ENCODE measurements at places on chromosomes 1 and 21.
A peak's percentile ranks its signal among the peaks of the same experiment; 100 is the strongest.

GRCh38 chr1:215487466-215487865 is 79.6 kb upstream of the KCTD3 start:
- no peak for DNase-seq

DNA sequence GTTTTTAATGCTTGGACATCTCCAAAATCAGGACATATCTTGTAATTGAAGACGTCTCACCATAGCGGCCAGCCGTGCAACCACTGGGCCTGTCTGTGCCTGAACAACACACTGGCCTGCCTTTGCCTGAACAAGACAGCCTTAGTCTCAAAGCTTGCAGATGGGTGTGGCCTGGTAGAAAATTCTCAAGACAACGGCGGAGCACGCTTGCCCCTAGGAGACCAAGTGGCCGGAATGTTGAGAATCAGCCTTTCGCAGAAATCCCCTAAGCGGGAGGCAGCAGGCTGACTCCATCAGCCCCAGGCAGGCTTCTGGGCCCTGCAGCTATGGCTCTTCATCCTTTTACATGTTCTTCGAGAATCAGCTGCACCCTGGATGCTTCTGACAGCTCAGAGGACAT is 98.0 kb upstream of the C1orf174 start:
- DNase-seq = no peak

DNA sequence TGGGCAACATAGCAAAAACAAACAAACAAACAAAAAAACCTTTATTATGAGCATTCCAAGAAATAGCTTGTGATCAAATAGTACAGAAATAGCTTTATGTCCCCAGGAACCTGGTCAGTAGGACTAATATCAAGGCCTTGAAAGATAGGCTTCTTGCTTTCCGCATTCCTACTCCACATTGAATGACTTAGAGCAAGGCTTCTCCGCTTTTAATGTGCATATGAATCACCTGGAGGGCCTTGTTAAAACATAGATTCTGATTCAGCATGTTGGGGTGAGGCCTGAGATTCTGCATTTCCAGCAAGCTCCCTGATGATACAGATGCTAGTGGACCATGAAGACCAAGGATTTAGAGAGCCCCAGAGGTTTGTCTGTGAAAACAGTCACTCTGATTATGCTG is 17.4 kb downstream of the PLEKHA6 start:
- no peak for DNase-seq

DNA sequence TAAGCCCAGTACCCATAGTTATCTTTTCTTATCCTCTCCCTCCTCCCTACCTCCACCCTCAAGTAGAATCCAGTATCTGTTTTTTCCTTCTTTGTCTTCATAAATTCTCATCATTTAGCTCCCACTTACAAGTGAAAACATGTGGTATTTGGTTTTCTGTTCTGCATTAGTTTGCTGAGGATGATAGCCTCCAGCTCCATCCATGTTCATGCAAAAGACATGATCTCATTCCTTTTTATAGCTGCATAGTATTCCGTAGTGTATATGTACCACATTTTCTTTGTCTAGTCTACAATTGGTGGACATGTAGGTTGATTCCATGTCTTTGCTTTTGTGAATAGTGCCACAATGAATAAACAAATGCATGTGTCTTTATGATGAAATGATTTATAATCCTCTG is 55.2 kb downstream of the PRKACB start:
- DNase-seq = no peak

DNA sequence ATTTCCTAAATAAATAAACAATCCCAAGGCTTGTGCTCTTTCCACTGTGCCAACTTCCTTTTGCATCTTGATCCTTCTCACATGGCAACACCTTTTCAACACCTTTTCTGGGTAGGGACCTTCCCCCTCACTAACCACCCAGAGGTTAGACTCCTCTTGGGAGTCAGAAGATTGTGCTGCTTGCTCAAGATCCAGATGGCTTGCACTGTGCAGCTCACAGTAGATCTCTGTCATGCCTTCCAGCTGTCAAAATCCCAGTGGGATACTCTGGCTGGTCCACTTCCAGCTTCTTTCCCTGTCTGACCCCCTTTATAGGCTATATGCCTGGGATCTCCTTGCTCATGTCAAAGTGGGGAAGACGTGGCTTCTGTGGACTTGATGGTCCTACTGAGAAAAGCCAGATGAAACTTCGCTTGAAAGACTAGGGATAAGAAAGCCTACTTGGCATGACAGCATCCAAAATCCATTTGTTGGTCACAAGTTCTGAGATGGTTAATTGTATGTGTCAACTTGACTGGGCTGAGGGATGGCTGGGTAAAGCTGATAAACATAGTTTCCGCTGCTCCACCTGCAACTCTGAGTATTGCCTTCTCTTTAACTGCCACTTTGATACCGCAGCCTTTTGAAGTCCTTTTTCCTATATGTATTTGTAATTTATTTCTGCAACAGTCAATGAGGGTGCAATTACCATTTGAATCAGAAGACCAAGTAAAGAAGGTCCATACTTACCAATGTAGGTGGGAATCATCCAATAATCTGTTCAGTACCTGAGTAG is 74.5 kb downstream of the S1PR1 start:
- peak; percentile 47 for DNase-seq

DNA sequence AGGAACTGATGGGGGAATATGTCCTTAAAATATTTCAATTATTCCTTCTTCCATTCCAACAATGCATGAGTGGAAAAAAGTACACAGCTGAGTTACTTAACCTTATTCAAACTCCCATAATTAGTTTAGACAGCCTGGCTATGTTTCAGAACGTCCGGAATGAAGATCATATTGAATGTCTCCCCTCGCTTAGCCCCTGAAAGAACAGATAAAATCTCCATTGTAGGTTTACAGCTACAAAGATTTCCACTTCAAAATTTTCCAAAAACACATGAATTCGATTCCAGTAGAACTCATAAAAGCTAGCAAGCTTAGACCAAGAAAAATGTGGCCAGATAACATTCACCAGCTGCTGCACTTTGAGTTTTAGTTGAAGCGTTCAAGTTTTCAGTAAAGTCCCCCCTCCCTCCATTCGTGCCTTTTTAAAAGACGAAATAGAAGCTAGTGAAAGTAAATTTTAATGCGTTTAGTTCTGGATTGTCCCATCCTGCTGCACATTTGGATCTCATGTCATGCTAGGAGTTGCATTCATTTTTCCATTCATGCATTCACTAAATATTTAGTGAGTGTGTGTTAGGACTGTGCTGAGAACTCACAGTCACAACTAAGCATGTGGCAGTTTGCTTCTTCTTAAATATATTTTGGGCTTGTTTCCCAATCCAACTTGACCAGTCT is 29.4 kb upstream of the SSX2IP start:
- DNase-seq = no peak

- DNase-seq = no peak
Observed at GRCh38 chr1:188715566-188715965, 1762.1 kb downstream of the BRINP3 start.

DNA sequence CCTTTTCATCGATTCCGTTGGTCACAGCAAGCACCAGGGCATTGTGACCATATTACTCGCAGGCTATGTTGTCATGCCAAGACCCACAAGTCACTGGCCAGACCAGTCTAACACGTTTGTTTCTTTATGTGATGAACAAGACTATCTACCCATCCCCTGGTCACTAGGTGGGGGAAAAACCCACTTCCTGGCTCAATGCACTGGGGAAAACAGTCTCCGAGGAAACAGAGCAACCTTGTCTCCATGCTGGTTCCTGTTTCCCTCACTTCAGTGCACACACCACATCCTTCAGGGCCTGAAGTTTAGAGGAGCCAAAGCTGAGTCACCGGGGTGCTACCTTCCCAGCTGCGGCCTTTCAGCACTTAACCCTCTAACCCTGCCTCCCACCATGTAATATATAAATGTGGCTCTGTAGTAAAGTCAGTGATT is 20.9 kb downstream of the ERICH3 start:
- DNase-seq = no peak

GRCh38 chr1:160338580-160338979 is 4.5 kb downstream of the COPA start:
- DNase-seq = no peak

- DNase-seq = peak; percentile 45
Observed at GRCh38 chr1:206001476-206001888, 1.7 kb downstream of the RAB7B start.

DNA sequence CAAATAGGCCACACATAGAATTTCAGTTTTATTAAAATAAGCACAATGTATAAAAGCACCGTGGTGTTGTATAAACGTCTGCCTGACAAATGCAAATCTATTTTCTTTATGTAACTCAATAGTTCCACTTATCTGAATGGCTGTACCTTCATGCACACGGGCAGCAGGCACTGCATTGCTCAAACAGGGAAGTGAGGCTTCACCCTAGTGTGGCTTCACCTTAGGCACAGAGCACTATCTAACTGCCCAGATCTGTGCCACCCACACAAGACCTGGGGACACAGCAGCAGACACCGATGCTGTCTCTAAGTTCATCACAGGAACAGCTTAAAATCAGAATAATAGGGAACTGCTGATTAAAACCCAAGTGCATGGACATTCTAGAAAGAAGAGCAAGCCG is 6.0 kb upstream of the KNCN start:
- DNase-seq = no peak
